Fibroblast of mammary gland (primary cell): ENCODE measurements at places on chromosomes 2 and 18.

GRCh38 chr18:10928772-10929373 is 220.5 kb downstream of the PIEZO2 start:
- peak; percentile 90 for DNase-seq

GRCh38 chr2:202344178-202344577 is 31.9 kb upstream of the BMPR2 start:
- no peak for DNase-seq

DNA sequence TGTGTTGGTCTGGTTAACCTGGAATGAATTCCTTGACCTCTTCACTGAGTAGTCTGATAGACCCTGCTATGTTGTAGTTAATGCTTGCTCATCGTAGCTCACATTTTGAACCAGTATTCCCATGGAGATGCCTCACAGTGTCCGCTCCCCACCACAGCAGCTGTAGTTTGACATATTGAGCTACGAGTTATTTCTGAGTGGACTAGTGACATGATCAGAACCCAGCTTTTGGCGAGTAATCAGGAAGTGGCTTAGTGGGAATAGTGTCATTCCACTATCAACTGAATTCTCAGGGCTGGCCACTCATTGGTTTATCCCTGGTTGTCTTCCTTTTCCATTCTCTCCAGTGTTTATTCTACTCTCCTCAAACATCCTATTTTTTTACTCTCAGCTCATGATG is 102.7 kb downstream of the MYO1B start:
- DNase-seq, result peak; percentile 59

- no peak for DNase-seq
These were observed 12.7 kb downstream of the ZNF24 start for GRCh38 chr18:35331367-35332087.

- no peak for DNase-seq
These were observed 42.1 kb downstream of the ZC3H6 start for GRCh38 chr2:112317303-112318158.

DNA sequence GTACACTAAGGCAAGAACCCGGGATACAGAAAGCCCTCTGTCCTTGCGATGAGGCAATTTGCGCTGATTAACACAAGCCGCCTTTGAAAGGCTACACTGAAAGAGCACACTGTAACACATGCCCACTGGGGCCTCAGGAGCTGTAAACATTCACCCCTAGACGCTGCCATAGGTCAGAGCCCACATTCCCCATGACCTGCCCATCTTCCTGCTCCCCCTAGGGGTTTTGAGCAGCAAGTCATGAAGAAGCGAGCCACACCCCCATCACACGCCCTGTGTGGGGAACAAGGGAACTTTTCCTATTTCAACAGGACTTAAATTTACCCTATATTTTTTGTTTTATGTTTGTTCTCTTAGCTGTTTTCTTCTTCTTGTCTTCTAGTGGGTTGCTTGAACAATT is 47.8 kb upstream of the SLC4A10 start:
- peak; percentile 2 for DNase-seq

DNA sequence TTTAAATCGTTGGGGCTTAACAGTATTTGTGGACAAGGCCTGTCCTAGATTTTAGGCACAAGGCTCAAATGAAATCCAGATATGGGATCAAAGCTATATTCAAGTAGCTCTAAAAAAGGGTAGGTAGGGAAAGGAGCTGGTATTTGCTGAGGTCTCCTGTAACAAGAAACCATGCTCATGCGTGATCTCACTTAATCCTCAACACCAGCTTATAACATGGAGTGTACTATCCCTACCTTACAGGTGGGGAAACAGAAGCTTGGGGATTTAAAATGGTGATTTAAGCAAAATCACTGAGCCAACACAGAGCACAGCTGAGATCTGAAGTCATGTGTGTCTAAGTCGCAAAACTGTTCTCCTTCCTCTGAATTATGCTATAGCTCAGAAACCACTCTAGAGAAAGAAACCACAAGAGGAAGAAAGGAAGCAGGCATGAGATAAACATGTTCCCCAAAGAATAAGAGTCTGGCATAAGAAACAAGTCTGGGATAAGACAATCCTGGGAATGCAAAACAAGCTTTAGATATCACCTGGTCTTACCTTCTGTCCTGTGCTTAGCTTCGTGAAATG is 43.1 kb downstream of the CYRIA start:
- no peak for DNase-seq
